Activated CD4-positive, alpha-beta T cell treated with anti-CD3 and anti-CD28 coated beads for 4 hours (primary cell): ENCODE measurements at places on chromosomes 1 and 21.

DNA sequence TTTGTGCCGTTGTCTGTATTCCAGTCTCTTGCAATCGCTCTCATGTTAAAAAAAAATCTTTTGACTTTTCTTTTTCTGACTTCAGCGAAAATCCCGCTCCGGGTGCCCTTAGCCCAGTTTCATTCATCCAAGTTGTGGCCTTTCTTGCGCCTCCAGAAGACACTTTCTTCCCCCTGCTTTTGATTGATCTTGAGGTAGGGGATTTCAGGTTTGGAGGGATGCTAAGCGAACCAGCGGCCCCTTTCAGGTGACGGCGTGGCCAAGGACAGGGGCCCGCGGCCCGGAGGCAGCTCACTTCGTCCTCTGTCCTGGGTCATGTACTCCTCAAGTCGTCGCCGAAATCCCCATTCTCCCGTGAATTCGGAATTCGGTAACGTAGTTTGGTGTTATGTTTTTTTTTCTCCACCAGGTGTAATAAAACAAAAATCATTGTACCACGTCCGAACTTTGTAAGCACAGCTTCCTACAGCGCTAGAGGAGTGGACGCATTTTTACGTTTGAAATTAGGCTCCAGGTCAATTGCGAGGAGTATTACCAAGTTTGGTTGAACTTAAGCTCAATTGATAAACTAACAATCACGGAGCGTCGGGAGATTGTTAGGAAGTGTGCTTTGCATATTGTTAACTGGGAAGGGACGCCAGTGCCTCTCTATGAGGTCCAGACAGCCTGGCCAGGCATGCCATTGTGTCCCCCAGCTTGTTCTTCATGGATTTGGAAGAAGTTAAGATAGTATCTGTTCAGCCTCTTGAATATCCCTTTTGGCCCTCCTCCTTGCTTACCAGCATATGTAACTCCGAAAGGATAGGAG lies 1.1 kb downstream of the MRPS6 start:
- DNase-seq: no peak

DNA sequence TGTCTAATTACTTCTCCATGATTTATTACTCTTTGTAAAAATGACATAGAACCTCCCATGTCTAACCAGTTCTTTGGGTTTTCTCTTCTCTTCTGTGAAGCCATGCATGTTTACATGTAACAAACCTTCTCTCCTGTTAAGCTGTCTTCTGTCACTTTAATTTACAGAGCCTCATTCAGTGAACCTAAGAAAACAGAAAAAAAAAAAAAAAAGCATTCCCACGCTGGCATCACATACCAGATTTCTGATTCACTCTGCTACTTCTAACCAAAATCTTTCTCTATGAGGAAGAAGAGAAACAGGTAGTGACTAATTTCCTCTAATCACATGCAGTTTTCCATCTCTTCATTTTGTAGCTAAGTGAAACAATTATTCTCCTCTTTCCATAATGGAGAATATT lies 141.4 kb upstream of the CXADR start:
- DNase-seq: no peak

GRCh38 chr1:204128464-204128963 lies 23.3 kb downstream of the ETNK2 start:
- DNase-seq: no peak

DNA sequence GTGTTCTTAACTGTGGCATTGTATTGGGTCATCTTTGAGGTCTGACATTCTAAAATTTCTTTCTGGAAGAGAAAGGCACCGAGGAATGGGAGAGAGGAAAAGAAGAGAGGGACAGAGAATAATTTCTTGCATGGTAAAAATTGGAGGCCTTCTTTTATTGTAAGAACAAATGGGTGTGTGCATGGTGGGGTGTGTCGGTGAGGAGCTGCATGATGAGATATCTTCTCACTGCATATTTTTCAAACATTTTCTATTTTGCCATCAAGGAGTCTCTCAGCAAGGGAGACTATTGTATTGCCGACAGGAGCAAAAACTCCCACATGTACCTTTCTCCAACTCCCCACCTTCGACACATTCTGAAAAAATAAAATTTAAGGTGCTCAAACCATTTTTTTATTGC lies 6.5 kb upstream of the CTSE start:
- DNase-seq: no peak

DNA sequence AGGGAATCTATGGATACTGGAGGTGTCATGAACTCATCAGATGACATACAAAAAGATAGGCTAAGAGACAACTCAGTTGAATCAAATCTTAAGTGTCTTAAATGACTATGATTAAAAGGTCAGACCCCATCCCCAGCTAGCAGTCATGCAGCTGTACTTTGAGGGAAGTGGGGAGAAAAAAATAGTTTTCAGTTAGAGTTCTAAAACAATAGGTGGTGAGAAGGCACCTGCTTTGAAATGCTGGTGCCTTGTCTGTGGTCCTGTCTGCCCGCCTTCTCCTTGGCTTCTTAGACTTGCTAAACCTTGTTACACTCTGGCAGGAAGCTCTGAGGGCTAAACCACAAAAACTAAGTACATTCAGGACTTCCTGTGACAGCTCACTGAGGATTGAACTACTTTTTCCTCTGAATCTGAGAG lies 15.3 kb downstream of the CD2 start:
- DNase-seq: peak; percentile 72

DNA sequence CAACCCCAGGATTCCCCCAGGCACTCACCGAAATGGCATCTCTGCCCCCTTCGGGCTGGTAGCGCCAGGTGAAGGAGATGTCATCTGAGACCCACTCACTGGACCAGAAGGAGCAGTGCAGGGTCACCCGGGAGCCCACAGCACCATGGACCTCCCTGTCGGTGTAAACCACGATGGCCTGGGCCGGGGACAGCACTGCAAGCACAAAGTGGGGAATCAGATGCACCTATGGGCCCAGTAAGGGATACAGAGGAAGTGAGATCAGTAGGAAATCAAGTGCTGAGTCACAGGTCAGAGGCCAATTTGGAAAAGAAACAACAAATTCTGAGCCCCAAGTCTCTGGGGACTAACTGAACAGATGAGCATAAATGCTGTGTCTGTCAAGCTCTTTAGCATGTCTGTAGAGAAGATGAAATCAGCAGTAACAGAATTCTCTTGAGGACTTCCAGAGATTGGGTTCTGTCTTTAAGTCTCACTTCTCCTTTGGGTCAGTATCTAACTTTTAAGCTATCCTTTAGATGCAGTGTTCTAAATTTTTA lies 2.5 kb downstream of the MPZ start:
- DNase-seq: no peak

GRCh38 chr1:159250638-159251216 lies 46.1 kb downstream of the ACKR1 start:
- no peak for DNase-seq

GRCh38 chr1:166302989-166303758 lies 136.4 kb upstream of the FAM78B start:
- no peak for DNase-seq

- DNase-seq: no peak
These were observed 163.5 kb downstream of the TLR5 start for GRCh38 chr1:222979561-222979960.

GRCh38 chr1:2499986-2500596 lies 24.0 kb downstream of the PLCH2 start:
- no peak for DNase-seq

GRCh38 chr1:14529475-14529874 lies 69.0 kb upstream of the KAZN start:
- no peak for DNase-seq

DNA sequence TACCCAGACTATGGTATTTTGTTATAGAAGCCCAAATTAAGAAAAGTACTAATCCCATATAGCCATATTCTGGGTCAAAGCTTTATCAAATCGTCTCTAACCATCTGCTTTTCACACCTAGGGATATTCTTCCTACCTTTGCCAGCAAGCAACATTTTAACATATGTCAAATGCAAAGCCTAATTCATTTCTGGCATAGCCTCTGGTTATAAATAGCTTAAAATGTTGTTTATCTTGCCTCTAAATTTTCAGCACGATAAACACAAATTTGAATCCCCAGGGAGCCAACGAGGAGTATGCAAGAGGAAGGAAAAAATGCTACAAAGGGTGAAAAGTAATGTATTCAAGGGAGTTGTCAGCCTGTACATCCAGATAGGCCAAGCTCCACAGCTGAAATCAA lies 357.2 kb downstream of the KCNH1 start:
- no peak for DNase-seq

GRCh38 chr1:16318555-16318954 lies 33.7 kb downstream of the FBXO42 start:
- DNase-seq: no peak

DNA sequence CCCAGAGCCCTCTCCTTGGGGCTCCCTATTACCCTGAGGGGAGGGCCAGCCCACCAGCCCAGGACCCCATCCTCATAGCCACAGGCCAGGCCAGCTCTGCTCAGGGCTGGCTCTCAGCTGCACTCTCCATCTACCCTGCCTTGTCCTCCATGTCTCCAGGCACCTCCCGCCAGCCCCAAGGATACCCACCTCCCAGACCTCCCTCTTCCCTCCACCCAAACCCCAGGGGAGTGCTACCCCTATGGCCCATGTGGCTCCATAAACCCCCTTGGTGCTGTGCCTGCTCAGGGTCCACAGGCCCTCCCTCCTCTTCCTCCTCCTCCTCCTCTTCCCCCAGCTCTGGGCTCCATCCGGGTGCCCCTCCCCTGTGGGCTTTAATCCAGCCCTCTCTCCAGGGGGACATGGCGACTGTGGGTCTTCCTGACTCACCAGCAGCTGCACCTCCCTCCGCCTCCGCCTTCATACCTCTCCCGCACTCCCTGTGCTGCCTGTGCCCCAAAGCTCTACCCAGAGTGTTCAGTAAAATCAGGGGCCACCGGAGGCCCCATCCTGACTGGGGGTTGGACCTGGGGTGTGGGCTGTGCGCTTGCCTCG lies 9.1 kb downstream of the YBEY start:
- no peak for DNase-seq

DNA sequence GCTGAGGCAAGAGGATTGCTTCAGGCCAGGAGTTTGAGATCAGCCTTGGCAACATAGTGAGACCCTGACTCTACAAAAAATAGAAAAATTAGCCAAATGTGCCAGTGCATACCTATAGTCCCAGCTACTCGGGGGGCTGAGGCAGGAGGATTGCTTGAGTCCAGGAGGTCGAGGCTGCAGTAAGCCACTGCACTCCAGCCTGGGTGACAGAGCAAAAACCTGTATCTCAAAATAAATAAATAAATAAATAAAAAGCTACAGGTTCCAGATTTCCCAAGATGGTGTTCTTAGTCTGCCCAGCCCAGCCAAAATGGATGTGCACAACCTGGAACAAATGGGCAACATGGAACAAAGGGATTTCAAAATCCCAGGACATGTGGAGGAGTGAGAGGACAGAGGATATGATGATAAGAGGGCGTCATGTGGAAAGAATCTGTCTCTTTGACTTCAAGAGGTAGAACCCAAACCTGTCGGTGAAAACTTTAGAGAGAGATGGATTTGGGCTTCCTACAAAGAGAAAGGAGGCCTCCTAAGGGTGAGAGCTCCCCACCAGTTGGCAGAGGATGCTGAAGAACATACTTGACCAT lies 3.2 kb downstream of the EDARADD start:
- DNase-seq: no peak

GRCh38 chr1:202376247-202376646 lies 27.7 kb downstream of the PPP1R12B start:
- no peak for DNase-seq

- DNase-seq: no peak
These were observed 25.5 kb downstream of the C1orf198 start for GRCh38 chr1:230842801-230843200.

DNA sequence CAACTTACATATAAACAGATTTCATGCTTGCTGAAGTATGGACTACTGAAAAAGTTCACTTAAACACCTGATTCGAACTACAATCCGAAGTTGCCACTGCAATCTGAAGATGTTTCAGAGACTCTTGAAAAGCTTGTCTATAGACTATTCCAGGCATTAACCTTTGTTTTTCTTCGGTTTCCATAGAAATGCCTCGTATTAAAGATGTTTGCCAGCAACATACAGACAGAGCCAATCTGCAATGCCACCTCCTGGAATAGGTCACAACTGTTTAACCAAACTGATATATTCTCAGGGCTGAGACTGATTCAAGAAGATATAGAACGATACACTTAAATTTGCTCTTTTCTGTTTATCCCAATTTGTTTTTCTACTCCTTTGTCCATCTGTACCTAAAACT lies 28.9 kb upstream of the DMRTB1 start:
- DNase-seq: no peak

GRCh38 chr1:51203121-51203873 lies 32.8 kb upstream of the RNF11 start:
- no peak for DNase-seq

GRCh38 chr1:245604979-245605378 lies 450.2 kb downstream of the KIF26B start:
- no peak for DNase-seq

GRCh38 chr1:22592919-22593790 lies 29.9 kb downstream of the EPHA8 start:
- DNase-seq: no peak

DNA sequence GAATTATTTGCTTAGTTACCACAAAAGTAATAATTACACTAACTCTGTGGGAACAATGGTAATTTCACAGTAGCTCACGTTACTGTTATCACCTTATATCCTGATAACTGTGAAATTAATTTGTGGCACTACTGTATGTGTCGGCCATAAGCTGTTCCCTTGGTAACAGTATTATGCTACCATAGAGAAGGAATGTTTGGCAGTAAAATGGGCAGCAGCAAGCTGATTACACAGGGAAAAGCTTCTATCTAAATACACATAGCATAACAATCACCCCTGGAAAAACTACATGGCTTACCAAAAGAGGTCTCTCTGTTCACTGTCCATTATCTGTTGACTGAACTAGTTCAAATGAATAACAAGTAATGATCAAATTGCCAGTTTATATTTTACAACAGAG lies 124.1 kb downstream of the DPYD start:
- DNase-seq: no peak

GRCh38 chr1:30042438-30043147 lies 680.8 kb downstream of the MATN1 start:
- DNase-seq: no peak

DNA sequence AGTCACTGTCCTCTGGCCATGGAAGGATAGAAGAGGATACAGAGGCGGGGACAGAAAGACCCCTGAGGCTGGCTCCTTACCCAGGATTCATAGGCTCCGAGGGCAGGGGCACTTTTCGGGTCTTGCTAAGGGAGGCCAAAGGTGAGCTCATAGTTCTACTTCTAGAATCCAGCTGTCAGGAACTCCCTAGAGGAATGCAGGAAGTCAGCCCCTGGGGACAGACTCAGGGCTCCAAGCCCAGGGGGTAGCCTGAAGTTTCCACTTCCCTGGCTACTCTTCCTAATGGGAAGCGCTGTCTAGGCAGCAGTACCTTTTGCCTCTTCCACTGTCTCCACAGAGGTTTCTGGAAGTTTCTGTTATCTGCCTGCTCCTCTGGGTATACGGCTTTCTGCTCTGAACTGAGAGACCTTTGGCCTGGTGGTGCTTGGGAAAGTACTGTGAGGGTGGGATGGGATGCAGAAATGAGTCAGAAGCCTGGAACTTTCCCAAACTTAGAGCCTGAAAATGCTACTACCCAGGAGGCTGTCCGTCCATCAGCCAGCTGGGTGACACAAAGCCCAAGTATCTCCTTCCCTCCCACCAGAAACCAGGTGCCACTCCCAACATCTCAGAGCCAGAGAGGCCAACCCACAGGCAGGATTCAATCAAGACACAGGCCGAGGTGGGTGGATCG lies 3.6 kb downstream of the UBXN11 start:
- DNase-seq: no peak
